ENCODE measurements at places on chromosomes 11 and 22. TPM values are rescaled to one million over a fixed set of nuclear protein-coding genes. Genes with fewer than 3 reads are reported as not detected.

ANGPTL5 gene
- 60.3 TPM for total RNA-seq

TLCD5 gene
- total RNA-seq: 13.9 TPM

P4HA3 gene
- total RNA-seq: 5.6 TPM

GTSE1 gene
- 8.4 TPM for total RNA-seq

C1QTNF6 gene
- 7.6 TPM for total RNA-seq

ACAT1 gene
- 102 TPM for total RNA-seq

CASP4 gene
- 171 TPM for total RNA-seq

EMID1 gene
- total RNA-seq: 0.76 TPM

CD6 gene
- total RNA-seq: not detected

IFTAP gene
- total RNA-seq: 41.3 TPM

SMIM35 gene
- total RNA-seq: not detected

ART1 gene
- total RNA-seq: not detected

CATSPERZ gene
- 0.13 TPM for total RNA-seq

SEC14L2 gene
- total RNA-seq: 18.2 TPM

SLC25A17 gene
- 22.3 TPM for total RNA-seq

CATSPER1 gene
- total RNA-seq: 0.43 TPM

IGSF22 gene
- not detected for total RNA-seq

NLRP14 gene
- 0.13 TPM for total RNA-seq

GLB1L2 gene
- 0.91 TPM for total RNA-seq

GATD1 gene
- 26.9 TPM for total RNA-seq

MGAT3 gene
- 0.13 TPM for total RNA-seq

TCN2 gene
- 5.5 TPM for total RNA-seq

HDHD5 gene
- 31.6 TPM for total RNA-seq

MS4A4A gene
- total RNA-seq: not detected

HSPB2 gene
- total RNA-seq: 1.7 TPM

TSGA10IP gene
- total RNA-seq: not detected

Data from articular chondrocyte of knee joint (primary cell).